PC-9 (cell line): ENCODE measurements at places on chromosomes 5 and 9. TPM values are rescaled to one million over a fixed set of nuclear protein-coding genes. Genes with fewer than 3 reads are reported as not detected.
A peak's percentile ranks its signal among the peaks of the same experiment; 100 is the strongest.

The CACFD1 gene
- total RNA-seq: 28.7 and 32.7 TPM in 2 replicates

GRCh38 chr5:126384985-126385384, 38.2 kb upstream of the GRAMD2B start:
- peak; percentile 93 for DNase-seq
- H3K27me3 ChIP-seq: no peaks in the 10 kb centered on the region
- H3K36me3 ChIP-seq: no peaks in the 10 kb centered on the region
- peak overlapping the region; percentile 89 for H3K27ac ChIP-seq

DNA sequence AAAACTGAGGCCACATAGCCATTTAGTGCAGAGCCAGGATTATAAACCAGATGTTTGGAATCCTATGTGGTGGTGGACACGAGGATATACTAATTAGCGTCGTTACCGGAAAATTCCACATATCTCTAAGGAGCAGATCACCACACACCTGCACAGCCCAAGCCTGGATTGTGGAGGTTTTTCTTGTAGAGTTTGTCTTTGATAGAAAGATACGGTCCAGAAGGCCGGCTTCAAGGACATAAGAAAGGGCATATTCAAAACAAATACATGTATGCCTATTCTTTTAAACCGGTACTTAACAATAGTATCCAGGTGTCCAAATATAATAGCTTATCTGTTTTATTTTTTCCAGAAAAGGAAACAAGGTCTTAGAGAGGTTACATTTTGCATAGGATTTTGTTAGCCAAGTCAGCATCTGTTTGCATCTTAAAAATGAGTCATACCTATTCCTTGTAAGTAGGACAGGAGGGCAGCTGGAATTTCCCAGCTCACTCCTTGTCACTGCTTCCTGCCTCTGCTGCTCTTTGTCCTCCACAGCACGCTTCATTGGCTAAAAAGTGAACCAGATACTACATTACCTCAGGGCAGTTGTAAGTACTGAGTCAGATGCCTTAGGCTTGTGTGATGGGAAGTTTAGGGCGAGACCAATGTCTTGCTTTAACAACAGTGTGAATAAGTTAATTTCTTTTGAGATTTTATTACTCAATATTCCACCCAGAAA, 3.6 kb downstream of the TMC1 start:
- DNase-seq: peak; percentile 99
- H3K27ac ChIP-seq: peak overlapping the region; percentile 96
- peak overlapping the region; percentile 20; the same call in 1 of the 2 replicates for H3K4me3 ChIP-seq
- no peaks in the 10 kb centered on the region for H3K27me3 ChIP-seq
- no peaks in the 10 kb centered on the region for H3K36me3 ChIP-seq
- H3K4me1 ChIP-seq: peaks cover 66% of the 10 kb centered on the region

GRCh38 chr9:36100532-36100931, 36.0 kb upstream of the GLIPR2 start:
- no peak overlapping the region for H3K4me3 ChIP-seq
- no peak for DNase-seq
- no peak overlapping the region for H3K27ac ChIP-seq

The PCDHGA7 gene
- total RNA-seq: not detected in 2 replicates

The ISCA1 gene
- total RNA-seq: 21.5 and 29.6 TPM in 2 replicates

The PLPPR1 gene
- total RNA-seq: not detected in 2 replicates

GRCh38 chr5:105506692-105507277, 1944.2 kb upstream of the NUDT12 start:
- no peak overlapping the region for H3K4me3 ChIP-seq
- no peak overlapping the region for H3K27ac ChIP-seq
- DNase-seq: no peak
- H3K27me3 ChIP-seq: no peaks in the 10 kb centered on the region
- H3K4me1 ChIP-seq: no peaks in the 10 kb centered on the region

The ALDOB gene
- total RNA-seq: not detected in 2 replicates

GRCh38 chr5:131285703-131286399, 22.0 kb downstream of the CDC42SE2 start:
- no peak for DNase-seq
- H3K36me3 ChIP-seq: peaks cover 4% of the 10 kb centered on the region; the same call in 1 of the 2 replicates
- no peak overlapping the region for H3K4me3 ChIP-seq
- no peak overlapping the region for H3K27ac ChIP-seq
- no peaks in the 10 kb centered on the region for H3K27me3 ChIP-seq

GRCh38 chr5:66828548-66829357, 232.6 kb downstream of the MAST4 start:
- H3K4me1 ChIP-seq: peaks cover 26% of the 10 kb centered on the region
- H3K27me3 ChIP-seq: no peaks in the 10 kb centered on the region
- H3K27ac ChIP-seq: no peak overlapping the region

The CAMK4 gene
- not detected in 2 replicates for total RNA-seq

- no peaks in the 10 kb centered on the region for H3K27me3 ChIP-seq
- H3K4me3 ChIP-seq: no peak within 1 kb of the TSS
- no peak for DNase-seq
- no peaks in the 10 kb centered on the region for H3K36me3 ChIP-seq
- no peaks in the 10 kb centered on the region for H3K4me1 ChIP-seq
These were observed at the start of gene LHX3 for GRCh38 chr9:136204838-136205706. Gene LHX3 (minus strand): TSS chr9:136205128. CDS start chr9:136205012, 116 bp downstream.

DNA sequence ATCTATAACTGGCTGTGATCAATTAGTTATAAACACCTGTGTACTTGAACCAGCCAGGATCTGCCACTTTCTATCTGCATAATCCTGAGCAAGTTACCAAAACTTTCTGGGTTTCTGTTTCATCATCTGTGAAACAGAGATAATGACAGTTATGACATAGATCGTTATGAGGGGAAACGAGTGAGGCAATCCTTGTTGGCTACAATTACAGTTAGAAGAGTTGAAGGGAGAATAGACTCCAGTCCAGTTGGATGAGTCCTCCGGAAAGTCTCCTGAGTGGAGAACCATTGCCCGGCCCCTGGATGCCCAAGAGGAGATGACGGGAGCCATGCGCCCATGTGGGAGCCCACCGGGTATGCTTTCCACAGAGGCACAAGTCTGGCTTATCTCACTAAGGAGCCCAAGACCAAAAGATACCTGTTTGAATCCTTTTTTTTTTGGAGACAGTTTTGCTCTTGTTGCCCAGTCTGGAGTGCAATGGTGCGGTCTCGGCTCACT, 4.5 kb downstream of the PDE6A start:
- H3K27ac ChIP-seq: peak overlapping the region; percentile 99
- no peaks in the 10 kb centered on the region for H3K27me3 ChIP-seq
- peak overlapping the region; percentile 38; the same call in 1 of the 2 replicates for H3K4me3 ChIP-seq
- peak; percentile 57 for DNase-seq
- H3K36me3 ChIP-seq: no peaks in the 10 kb centered on the region

- no peaks in the 10 kb centered on the region for H3K36me3 ChIP-seq
- H3K27ac ChIP-seq: no peak overlapping the region
- no peak overlapping the region for H3K4me3 ChIP-seq
- no peaks in the 10 kb centered on the region for H3K27me3 ChIP-seq
- no peaks in the 10 kb centered on the region for H3K4me1 ChIP-seq
These were observed 179.3 kb downstream of the CTNND2 start for GRCh38 chr5:11724940-11725339.

GRCh38 chr9:132863096-132863495, 15.0 kb downstream of the AK8 start:
- no peaks in the 10 kb centered on the region for H3K4me1 ChIP-seq
- no peaks in the 10 kb centered on the region for H3K27me3 ChIP-seq
- H3K27ac ChIP-seq: no peak overlapping the region
- DNase-seq: no peak
- H3K36me3 ChIP-seq: no peaks in the 10 kb centered on the region

The DPYSL3 gene
- 0.40 and 1.3 TPM in 2 replicates for total RNA-seq

DNA sequence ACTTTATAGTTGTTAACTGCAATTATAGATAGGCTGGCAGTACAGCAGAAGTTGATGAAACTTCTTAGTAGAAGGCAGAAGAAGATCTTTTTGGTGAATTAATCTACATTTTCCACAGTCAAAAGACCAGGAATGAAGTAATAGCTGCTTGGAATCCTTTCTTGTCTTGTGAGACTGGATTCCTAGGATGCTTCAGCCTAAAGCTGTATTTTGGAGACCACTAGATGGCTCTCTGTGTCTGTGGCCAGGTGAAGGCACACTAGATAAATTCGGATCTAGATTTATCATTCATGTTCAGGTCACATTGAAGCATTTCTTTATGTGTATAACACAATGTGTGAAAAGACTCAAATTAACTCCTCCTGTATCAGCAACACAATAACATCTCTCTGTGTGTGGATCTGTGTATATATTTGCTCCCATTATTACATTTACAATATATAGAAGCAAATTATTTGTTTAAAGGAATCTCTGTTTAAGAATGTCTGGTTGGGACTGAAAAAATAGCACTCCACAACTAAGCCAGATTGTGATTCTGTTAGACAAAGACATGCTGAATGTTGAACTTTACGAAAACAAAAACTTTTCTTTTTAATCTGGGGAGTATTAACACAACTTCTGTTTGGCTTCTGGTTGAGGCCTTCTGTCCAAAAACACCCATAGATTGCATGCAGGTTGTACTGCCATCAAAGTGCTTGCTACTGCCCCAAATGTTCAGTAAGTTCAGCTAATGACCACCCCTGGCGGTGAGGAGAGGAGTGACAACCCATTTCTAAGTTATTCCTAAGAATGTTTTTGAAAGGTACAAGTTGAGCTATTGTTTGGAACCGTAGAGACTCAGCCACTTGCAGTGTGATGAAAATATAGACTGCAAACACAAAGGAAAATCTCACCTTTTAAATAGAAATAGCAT, 10.6 kb downstream of the GRIN3A start:
- H3K27ac ChIP-seq: no peak overlapping the region
- no peak for DNase-seq
- no peaks in the 10 kb centered on the region for H3K4me1 ChIP-seq
- H3K27me3 ChIP-seq: no peaks in the 10 kb centered on the region
- H3K4me3 ChIP-seq: no peak overlapping the region
- H3K36me3 ChIP-seq: no peaks in the 10 kb centered on the region

DNA sequence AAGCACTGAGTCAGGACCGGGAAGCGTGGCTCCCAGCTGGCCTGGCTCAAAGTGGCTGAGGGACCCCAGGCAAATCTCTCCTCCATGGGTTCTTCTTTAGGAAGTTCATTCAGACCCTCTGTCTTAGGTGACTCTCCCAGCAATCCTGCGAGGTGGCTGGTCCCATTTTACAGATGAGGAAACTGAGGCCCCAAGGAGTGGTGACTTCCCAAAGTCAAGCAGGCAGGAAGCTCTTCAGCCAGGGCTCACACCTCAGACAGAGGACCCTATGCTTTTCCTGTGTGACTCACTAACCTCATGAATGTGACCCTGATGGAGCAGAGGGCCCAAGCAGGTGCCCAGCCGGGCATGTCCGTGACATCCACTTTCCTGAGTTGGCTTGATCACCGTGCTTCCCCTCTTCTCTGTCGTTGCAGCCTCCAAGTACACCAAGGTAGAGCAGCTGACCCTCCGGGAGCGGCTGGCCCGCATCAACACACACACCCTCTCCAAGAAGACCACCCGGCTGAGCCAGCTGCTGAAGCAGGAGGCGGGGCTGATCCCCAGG, 36.5 kb downstream of the ARHGEF37 start:
- no peaks in the 10 kb centered on the region for H3K27me3 ChIP-seq
- peak overlapping the region; percentile 54 for H3K27ac ChIP-seq
- H3K4me1 ChIP-seq: peaks cover 42% of the 10 kb centered on the region
- H3K36me3 ChIP-seq: no peaks in the 10 kb centered on the region
- no peak for DNase-seq

- no peaks in the 10 kb centered on the region for H3K36me3 ChIP-seq
- no peak overlapping the region for H3K4me3 ChIP-seq
These were observed 27.7 kb downstream of the DUSP1 start for GRCh38 chr5:172743112-172743959.

DNA sequence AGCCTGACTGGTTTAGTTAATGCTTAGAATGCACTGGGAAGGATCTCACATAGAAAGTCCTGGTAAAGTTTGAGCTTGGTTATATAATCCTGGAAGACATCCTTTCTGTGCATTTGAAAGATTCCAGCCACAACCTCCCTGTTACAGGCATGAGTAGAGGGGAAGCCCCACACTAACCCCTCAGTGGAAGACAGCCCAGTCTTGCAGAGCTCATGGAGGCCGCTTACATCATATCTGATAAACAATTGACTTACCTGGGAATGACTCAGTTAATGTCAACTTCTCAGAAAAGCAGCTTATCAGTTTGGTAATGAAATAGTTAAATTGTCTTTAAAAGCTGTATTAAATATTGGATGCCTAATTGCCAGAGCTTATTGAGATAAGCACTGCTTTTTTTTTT, 28.1 kb upstream of the PDE8B start:
- H3K36me3 ChIP-seq: no peaks in the 10 kb centered on the region
- no peaks in the 10 kb centered on the region for H3K4me1 ChIP-seq
- no peak overlapping the region for H3K4me3 ChIP-seq
- peaks cover 23% of the 10 kb centered on the region; the same call in 1 of the 2 replicates for H3K27me3 ChIP-seq
- no peak overlapping the region for H3K27ac ChIP-seq

DNA sequence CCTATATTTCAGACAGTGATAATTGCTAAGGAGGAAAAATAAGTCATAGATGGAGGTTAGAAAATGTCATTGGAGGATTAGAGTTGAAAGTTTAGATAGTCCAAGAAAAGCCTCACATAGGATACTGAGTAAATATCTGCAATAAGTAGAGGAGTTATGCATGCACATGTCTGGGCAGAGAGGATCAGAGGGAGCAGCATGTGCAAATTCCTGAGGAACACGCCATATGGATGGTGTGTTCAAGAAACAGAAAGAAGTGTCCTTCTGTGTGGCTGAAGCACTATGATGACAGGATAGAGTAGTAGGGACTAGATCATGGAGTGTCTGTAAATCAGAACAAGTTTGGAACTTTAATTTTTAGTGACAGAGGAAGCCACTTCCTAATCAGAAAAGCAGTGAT, 52.2 kb downstream of the SGCD start:
- no peak overlapping the region for H3K27ac ChIP-seq
- no peaks in the 10 kb centered on the region for H3K4me1 ChIP-seq
- no peaks in the 10 kb centered on the region for H3K36me3 ChIP-seq
- H3K27me3 ChIP-seq: no peaks in the 10 kb centered on the region
- DNase-seq: no peak

The LSM11 gene
- total RNA-seq: 1.9 and 2.1 TPM in 2 replicates

GRCh38 chr9:69513141-69513820, 158.9 kb downstream of the APBA1 start:
- H3K27ac ChIP-seq: no peak overlapping the region
- H3K36me3 ChIP-seq: no peaks in the 10 kb centered on the region
- H3K4me3 ChIP-seq: no peak overlapping the region
- no peaks in the 10 kb centered on the region for H3K4me1 ChIP-seq
- H3K27me3 ChIP-seq: no peaks in the 10 kb centered on the region

The RELL2 gene
- 3.3 and 5.0 TPM in 2 replicates for total RNA-seq

GRCh38 chr9:91071184-91071990, 269.8 kb downstream of the SYK start:
- H3K36me3 ChIP-seq: no peaks in the 10 kb centered on the region
- peaks cover 23% of the 10 kb centered on the region for H3K4me1 ChIP-seq
- H3K27ac ChIP-seq: peak overlapping the region; percentile 87
- peak overlapping the region; percentile 23; the same call in 1 of the 2 replicates for H3K4me3 ChIP-seq
- peak; percentile 82 for DNase-seq

The GRPEL2 gene
- 32.4 and 36.9 TPM in 2 replicates for total RNA-seq

GRCh38 chr9:24931894-24932293, 386.2 kb upstream of the IZUMO3 start:
- no peaks in the 10 kb centered on the region for H3K4me1 ChIP-seq
- H3K36me3 ChIP-seq: no peaks in the 10 kb centered on the region
- no peak overlapping the region for H3K4me3 ChIP-seq
- DNase-seq: no peak
- H3K27me3 ChIP-seq: no peaks in the 10 kb centered on the region
- H3K27ac ChIP-seq: no peak overlapping the region

The ADAMTS2 gene
- total RNA-seq: not detected in 2 replicates

GRCh38 chr5:32828492-32828891, 117.4 kb downstream of the NPR3 start:
- peaks cover 32% of the 10 kb centered on the region for H3K27me3 ChIP-seq
- no peak overlapping the region for H3K27ac ChIP-seq
- H3K4me3 ChIP-seq: no peak overlapping the region
